ENCODE measurements at places on chromosomes 11 and 22. TPM values are rescaled to one million over a fixed set of nuclear protein-coding genes. Genes with fewer than 3 reads are reported as not detected.

CLCF1 gene
- total RNA-seq = 49.8 TPM

PKP3 gene
- not detected for total RNA-seq

PHF21B gene
- total RNA-seq = 0.28 TPM

YPEL1 gene
- total RNA-seq = 8.7 TPM

RNF169 gene
- 27.7 TPM for total RNA-seq

MAPK12 gene
- 3.9 TPM for total RNA-seq

LGALS12 gene
- total RNA-seq = 5.4 TPM

SOX6 gene
- total RNA-seq = 3.9 TPM

SCN2B gene
- 1.3 TPM for total RNA-seq
